CD4-positive, alpha-beta T cell (primary cell): ENCODE measurements at places on chromosomes 13 and 19. TPM values are rescaled to one million over a fixed set of nuclear protein-coding genes. Genes with fewer than 3 reads are reported as not detected.

DNA sequence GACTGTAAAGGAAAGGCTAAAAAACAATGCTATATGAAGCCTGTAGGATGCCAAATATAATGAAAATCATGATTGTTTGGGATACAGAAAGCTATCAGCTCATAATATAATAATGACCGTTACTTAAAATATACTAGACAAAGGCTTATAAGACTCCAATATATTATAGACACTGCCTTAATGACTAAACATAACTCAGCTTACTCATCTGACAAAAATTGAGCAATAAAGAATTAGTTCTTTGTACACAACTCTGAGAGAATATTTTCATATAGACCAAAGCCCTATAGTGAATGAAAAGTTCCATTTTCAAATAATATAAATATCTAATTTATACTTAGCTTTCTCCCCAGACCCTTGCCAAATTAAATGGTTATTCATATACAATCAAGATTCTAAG lies 283.3 kb downstream of the DIAPH3 start:
- no peak overlapping the region for H3K4me3 ChIP-seq
- H3K36me3 ChIP-seq, result no peaks in the 10 kb centered on the region
- no peak overlapping the region for H3K27ac ChIP-seq
- no peaks in the 10 kb centered on the region for H3K4me1 ChIP-seq
- no peak for DNase-seq

GRCh38 chr19:11942843-11943108 lies 17.9 kb downstream of the ZNF700 start:
- no peaks in the 10 kb centered on the region for H3K27me3 ChIP-seq
- H3K36me3 ChIP-seq, result peaks cover 56% of the 10 kb centered on the region
- H3K27ac ChIP-seq, result no peak overlapping the region
- DNase-seq, result no peak
- H3K4me3 ChIP-seq, result no peak overlapping the region

GRCh38 chr13:22194106-22194805 lies 523.4 kb downstream of the FGF9 start:
- H3K27ac ChIP-seq, result no peak overlapping the region
- H3K36me3 ChIP-seq, result no peaks in the 10 kb centered on the region
- H3K4me3 ChIP-seq, result no peak overlapping the region
- no peak for DNase-seq

DHRS12 gene
- 14.8 TPM for total RNA-seq

DNA sequence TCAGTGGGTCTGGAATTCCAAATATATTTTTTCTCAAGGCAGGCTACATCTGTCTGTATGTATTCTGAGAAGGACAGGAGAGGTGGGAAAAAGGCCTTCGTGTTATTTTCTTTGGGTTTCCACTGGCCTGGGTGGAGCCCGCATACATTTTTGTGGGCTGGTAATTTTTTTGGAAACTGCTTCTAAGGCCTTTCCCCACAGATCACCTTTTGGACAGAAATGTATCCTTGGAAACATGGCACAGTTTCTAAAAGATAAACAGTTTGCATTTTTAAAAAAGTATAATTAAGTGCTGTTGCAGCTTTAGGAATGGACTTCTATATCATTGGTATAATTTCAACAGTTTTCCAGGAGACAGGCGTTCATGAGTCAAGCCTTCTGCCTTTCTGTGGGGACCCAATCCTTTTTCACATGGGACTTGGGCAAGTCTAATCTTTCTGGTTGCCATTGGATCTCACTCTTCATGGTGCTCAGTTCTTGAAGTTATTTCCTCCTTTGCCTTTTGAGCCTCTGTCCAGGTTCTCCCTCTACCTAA lies 8.9 kb downstream of the RFX2 start:
- no peaks in the 10 kb centered on the region for H3K36me3 ChIP-seq
- peaks cover 7% of the 10 kb centered on the region for H3K4me1 ChIP-seq
- no peaks in the 10 kb centered on the region for H3K27me3 ChIP-seq
- no peak overlapping the region for H3K27ac ChIP-seq

DNA sequence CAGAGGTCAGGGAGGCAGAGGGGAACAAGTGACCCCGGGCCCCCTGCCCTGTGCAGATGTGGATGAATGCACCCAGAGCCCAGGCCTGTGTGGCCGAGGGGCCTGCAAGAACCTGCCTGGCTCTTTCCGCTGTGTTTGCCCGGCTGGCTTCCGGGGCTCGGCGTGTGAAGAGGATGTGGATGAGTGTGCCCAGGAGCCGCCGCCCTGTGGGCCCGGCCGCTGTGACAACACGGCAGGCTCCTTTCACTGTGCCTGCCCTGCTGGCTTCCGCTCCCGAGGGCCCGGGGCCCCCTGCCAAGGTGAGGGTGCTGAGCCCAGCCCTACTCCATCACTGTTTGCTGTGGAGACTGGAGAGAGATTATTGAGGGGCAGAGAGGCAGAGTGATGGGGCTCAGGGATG lies 9.9 kb downstream of the LTBP4 start:
- DNase-seq, result no peak
- H3K36me3 ChIP-seq, result no peaks in the 10 kb centered on the region
- H3K4me3 ChIP-seq, result peak overlapping the region; percentile 61
- H3K4me1 ChIP-seq, result peaks cover 96% of the 10 kb centered on the region
- peak overlapping the region; percentile 84 for H3K27ac ChIP-seq
- H3K27me3 ChIP-seq, result no peaks in the 10 kb centered on the region

DNA sequence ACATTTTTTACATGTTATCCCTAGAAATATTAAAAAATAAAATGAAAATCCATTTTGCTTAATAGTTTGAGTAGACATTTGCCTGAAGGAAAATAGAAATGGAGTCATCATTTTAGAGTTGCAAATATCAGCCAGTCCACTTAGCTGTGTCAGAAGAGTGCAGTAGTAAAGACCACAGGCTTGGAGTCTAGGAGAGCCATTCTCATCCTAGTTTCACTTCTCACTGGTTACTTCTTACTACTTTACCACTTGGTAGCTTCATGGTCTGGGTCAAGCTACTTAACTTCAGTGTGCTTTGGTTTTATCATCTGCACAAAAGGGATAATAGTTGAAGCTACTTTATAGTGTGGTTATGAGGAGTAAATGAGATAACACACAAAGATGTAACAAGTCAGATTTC lies 286.5 kb upstream of the NBEA start:
- no peaks in the 10 kb centered on the region for H3K4me1 ChIP-seq
- no peaks in the 10 kb centered on the region for H3K27me3 ChIP-seq
- no peak overlapping the region for H3K4me3 ChIP-seq
- H3K27ac ChIP-seq, result no peak overlapping the region
- DNase-seq, result no peak
- H3K36me3 ChIP-seq, result no peaks in the 10 kb centered on the region

DNA sequence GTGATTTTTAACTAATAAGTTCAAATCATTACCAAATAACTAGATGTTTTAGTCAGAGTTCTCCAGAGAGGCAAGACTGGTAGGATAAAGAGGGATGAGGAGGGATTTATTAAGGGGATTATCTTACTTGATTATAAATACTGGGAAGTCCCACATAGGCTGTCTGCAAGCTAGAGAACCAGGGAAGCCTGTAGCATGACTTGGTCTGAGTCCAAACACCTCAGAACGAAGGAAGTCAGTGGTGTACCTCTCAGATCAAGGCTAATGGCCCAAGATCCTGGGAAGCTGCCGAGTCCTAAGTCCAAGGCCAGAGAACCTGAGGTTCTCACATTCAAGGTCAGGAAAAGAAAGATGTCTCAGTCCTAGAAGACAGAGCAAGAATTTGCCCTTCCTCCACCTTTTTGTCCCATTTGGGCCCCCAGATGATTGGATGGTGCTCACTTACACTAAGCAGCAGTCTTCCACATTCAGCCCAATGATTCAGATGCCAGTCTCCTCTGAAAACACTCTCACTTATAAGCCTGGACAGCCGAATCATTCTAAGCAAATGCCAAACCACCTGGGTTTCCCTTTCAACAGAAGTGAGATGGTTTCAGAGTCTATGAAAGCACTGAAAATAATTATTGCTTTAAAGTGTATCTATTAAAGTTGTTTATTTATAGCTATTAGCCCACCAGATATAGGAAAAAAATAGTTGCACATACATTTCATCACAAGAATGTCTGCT lies 1599.2 kb downstream of the OLFM4 start:
- no peak overlapping the region for H3K27ac ChIP-seq
- DNase-seq, result no peak
- H3K36me3 ChIP-seq, result no peaks in the 10 kb centered on the region
- H3K4me3 ChIP-seq, result no peak overlapping the region

GRCh38 chr13:67148161-67148571 lies 82.0 kb downstream of the PCDH9 start:
- no peaks in the 10 kb centered on the region for H3K36me3 ChIP-seq
- no peak for DNase-seq
- H3K4me3 ChIP-seq, result no peak overlapping the region
- no peaks in the 10 kb centered on the region for H3K27me3 ChIP-seq
- H3K27ac ChIP-seq, result no peak overlapping the region
- H3K4me1 ChIP-seq, result no peaks in the 10 kb centered on the region

DNA sequence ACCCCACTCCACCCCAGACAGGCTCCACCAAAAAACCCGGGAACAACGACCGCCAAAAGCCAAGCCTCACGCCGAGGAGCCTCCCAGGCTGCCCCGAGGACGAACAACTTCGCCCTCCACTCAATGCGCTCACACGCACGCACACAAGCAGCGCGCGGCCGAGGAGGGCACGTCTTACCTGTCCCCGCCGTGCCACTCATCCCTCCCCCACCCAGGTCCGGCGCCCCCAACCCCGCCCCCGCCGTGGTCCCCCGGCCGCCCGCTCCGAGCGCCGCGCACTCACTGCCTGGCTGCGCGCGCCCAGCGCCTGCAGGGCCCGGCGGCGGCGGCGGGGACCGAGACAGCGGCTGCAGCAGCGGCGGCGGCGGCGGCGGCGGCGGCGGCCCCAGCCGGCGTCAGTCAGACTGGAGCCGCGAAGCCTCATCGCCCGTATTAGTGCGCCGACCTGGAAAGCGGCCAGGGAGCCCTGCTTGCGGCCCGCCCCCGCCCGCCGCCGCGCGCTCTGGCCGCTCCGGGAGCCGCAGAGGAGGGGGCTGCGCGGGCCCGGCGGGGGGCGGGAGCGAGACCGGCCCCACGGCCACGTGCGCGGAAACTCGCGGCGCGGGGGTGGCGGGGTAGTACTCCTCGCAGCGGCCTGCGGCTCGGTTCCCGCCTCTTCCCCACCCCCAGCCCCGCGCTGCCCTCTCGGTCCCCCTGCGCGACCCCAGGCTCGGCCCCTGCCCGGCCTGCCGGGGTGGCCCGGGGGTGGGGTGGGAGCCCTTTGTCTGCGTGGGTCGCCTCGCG lies at the start of gene SMAD9:
Gene SMAD9 (minus strand): TSS at position 406 of the 783 bp plus-strand sequence. CDS start 40,549 bp downstream, outside the sequence.
- no peaks in the 10 kb centered on the region for H3K36me3 ChIP-seq
- H3K4me3 ChIP-seq, result no peak within 1 kb of the TSS
- H3K27ac ChIP-seq, result no peak within 1 kb of the TSS
- no peak for DNase-seq
- H3K4me1 ChIP-seq, result peaks cover 4% of the 10 kb centered on the region
- H3K27me3 ChIP-seq, result peaks cover 59% of the 10 kb centered on the region

APOE gene
- 4.5 TPM for total RNA-seq

TUBB4A gene
- total RNA-seq, result 0.53 TPM

GPC5 gene
- not detected for total RNA-seq
